ENCODE measurements at places on chromosomes 3 and 15.

DNA sequence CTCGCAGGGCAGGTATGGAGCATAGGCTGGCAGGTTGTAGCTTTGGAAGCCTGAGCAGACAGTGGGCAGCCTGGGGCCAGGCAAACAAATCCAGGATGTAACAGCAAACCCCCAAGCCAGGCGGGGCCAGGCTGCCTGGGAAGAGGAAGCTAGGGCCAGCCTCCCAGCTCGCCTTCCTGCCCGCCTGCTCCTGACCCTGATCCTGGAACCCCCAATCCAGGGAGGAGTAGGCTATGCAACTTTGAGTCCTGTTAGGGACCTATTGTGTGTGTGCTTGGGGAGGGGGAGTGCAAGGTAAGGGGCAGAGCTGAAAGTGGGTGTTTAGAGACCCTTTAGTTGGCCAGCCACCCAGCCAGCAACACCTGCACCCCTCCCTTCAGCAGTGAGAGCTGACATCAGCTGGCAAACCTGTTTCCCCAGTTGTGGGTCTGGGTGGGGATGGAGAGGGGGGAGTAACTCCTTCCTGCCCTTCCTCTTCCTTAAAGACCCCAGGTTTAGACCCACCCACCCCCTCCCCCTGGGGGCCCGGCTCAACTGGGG is 2.5 kb downstream of the NBEAL2 start:
- H3K27ac ChIP-seq, result no peak overlapping the region
- no peaks in the 10 kb centered on the region for H3K36me3 ChIP-seq
- no peak for DNase-seq
- peak overlapping the region; percentile 17 for H3K4me3 ChIP-seq
- no peaks in the 10 kb centered on the region for H3K27me3 ChIP-seq

- no peak overlapping the region for H3K27ac ChIP-seq
- no peaks in the 10 kb centered on the region for H3K36me3 ChIP-seq
- DNase-seq, result peak; percentile 62
- no peaks in the 10 kb centered on the region for H3K27me3 ChIP-seq
These were observed 205.7 kb upstream of the ZPLD1 start for GRCh38 chr3:102229062-102229655.

- no peak overlapping the region for H3K27ac ChIP-seq
- no peaks in the 10 kb centered on the region for H3K4me1 ChIP-seq
- H3K4me3 ChIP-seq, result no peak overlapping the region
These were observed 377.5 kb downstream of the EDEM1 start for GRCh38 chr3:5565026-5565425.

DNA sequence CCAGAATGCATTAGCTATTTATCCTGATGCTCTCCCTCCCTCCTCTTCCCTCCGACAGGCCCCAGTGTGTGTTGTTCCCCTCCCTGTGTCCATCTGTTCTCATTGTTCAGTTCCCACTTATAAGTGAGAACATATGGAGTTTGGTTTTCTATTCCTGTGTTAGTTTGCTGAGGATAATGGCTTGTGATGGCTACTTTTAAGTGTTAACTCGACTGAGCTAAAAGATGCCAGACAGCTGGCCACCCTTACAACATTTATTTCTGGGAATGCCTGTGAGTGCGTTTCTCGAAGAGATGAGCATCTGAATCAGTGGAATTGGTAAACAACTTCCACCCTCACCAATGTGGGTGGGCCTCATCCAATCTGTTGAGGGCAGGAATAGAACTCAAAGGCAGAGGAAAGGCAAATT is 24.7 kb upstream of the TM2D3 start:
- no peak overlapping the region for H3K27ac ChIP-seq
- no peak for DNase-seq

GRCh38 chr15:81642451-81642990 is 268.5 kb upstream of the TMC3 start:
- H3K27ac ChIP-seq, result no peak overlapping the region
- no peaks in the 10 kb centered on the region for H3K4me1 ChIP-seq
- no peak for DNase-seq
- no peaks in the 10 kb centered on the region for H3K36me3 ChIP-seq
- H3K27me3 ChIP-seq, result no peaks in the 10 kb centered on the region
- no peak overlapping the region for H3K4me3 ChIP-seq

GRCh38 chr3:183261151-183261724 is 8.2 kb downstream of the B3GNT5 start:
- no peaks in the 10 kb centered on the region for H3K36me3 ChIP-seq
- no peak overlapping the region for H3K27ac ChIP-seq
- H3K27me3 ChIP-seq, result no peaks in the 10 kb centered on the region
- H3K4me1 ChIP-seq, result no peaks in the 10 kb centered on the region
- DNase-seq, result no peak

GRCh38 chr15:80699981-80700380 is 4.9 kb downstream of the ABHD17C start:
- no peak for DNase-seq
- no peak overlapping the region for H3K4me3 ChIP-seq
- H3K4me1 ChIP-seq, result peaks cover 8% of the 10 kb centered on the region
- no peaks in the 10 kb centered on the region for H3K36me3 ChIP-seq

DNA sequence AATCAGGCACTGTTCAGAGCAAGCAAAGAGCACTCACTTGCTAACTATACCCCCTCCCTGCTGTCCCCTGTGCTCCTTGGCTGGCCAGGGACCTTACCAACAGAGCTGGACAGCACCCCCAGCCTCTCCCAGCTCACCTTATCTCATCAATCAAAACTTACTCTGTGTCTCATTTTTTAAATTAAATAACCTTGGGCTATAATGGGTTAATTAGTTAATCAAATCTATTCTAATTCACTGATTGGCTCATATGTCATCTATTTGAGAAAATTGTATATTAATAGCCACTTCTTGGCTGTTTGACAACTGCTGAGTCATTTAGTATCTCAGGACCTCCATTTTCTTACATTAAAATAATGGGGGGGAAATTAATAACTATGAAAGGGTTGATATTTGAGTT is 22.9 kb downstream of the IL5RA start:
- no peaks in the 10 kb centered on the region for H3K4me1 ChIP-seq
- no peaks in the 10 kb centered on the region for H3K36me3 ChIP-seq
- no peak for DNase-seq
- H3K27me3 ChIP-seq, result no peaks in the 10 kb centered on the region
- no peak overlapping the region for H3K27ac ChIP-seq

GRCh38 chr15:78739996-78740903 is 71.0 kb downstream of the ADAMTS7 start:
- H3K4me1 ChIP-seq, result no peaks in the 10 kb centered on the region
- no peaks in the 10 kb centered on the region for H3K36me3 ChIP-seq
- no peak overlapping the region for H3K27ac ChIP-seq
- peak; percentile 21 for DNase-seq

GRCh38 chr3:189839576-189839975 is 208.4 kb downstream of the TP63 start:
- no peak overlapping the region for H3K27ac ChIP-seq
- no peaks in the 10 kb centered on the region for H3K36me3 ChIP-seq
- H3K4me3 ChIP-seq, result no peak overlapping the region
- DNase-seq, result no peak

DNA sequence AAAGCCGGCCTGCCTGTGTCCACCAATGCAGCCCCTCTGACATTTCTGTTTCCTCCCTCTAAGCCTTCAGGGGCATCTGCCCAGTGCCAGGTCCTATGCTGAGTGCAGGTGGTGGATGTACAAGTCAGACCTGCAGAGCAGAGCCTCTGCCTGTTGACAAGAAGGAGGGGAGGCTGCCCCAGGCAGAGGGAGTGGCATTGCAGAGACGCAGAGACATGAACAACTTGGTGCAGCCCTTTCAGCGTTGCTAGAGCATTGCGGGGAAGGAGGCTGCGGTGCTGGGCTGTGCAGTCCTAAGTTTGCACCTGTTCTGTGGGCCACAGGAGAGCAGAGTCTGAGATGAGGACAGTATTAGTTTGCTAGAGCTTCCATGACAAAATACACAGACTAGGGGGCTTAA is 65.2 kb downstream of the LSM3 start:
- no peak overlapping the region for H3K27ac ChIP-seq
- H3K36me3 ChIP-seq, result no peaks in the 10 kb centered on the region
- H3K4me1 ChIP-seq, result no peaks in the 10 kb centered on the region
- no peaks in the 10 kb centered on the region for H3K27me3 ChIP-seq
- no peak overlapping the region for H3K4me3 ChIP-seq
- DNase-seq, result no peak

DNA sequence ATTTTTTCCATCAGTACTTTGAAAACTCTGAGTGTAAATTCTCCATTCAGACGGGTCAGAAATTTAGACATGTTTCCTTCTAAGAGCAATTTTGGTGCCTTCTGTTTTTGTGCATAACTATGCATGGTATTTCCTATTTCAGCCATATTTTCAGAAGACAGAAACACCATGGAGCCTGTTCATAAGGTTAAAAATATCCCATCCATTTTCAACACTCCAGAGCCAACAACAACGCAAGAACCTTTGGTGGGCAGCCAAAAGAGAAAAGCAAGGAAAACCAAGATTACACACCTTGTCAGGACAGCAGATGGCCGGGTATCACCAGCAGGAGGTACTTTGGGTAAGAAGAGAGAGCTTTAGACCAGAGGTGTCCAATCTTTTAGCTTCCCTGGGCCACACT is 275.6 kb downstream of the BBX start:
- H3K36me3 ChIP-seq, result peaks cover 6% of the 10 kb centered on the region
- H3K27me3 ChIP-seq, result no peaks in the 10 kb centered on the region
- no peak for DNase-seq
- peaks cover 6% of the 10 kb centered on the region for H3K4me1 ChIP-seq
- H3K27ac ChIP-seq, result no peak overlapping the region

DNA sequence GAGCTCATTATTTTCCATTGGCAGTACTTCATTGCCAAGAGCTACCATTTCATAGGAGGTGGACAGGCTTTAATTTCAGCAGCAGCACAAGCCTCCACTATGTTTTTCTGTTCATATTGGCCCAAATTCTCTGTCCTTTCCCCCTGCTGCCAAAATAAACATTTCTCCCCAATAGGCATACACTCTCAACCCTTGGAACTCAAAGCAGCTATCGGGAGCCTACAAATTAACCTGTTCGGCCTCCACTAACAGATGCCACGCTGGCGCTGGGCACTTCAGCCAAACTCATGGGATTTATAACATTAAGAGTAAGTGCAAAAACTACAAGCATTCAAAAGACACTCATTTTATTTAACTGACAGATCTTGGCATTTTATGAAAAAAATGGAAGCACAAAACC is 95.7 kb downstream of the NSUN3 start:
- no peaks in the 10 kb centered on the region for H3K4me1 ChIP-seq
- H3K27me3 ChIP-seq, result no peaks in the 10 kb centered on the region
- DNase-seq, result no peak
- no peak overlapping the region for H3K4me3 ChIP-seq

DNA sequence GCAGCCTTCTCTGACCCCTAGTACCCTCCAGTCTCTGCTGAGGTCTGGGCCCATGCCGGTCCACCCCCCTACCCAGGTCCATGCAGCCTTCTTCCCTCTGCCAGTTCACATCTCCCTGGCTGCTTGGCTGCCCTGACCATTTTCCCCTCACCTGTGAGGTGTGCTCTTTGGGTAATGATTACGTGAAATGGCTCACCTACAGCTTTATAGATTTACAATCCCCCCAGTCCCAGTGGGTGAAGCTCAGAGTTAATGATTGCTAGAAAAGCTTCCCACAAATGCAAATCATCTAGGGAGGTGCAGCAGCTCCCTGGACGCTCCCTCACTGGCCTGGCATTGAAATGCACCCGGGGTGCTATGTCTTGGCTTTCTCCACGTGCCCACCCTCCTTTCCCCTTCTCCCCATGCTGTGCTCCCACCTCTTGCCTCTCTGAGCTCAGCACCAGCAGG is 18.7 kb downstream of the PAQR5 start:
- H3K27me3 ChIP-seq, result no peaks in the 10 kb centered on the region
- no peak overlapping the region for H3K4me3 ChIP-seq
- H3K4me1 ChIP-seq, result no peaks in the 10 kb centered on the region
- H3K36me3 ChIP-seq, result no peaks in the 10 kb centered on the region
- DNase-seq, result no peak

DNA sequence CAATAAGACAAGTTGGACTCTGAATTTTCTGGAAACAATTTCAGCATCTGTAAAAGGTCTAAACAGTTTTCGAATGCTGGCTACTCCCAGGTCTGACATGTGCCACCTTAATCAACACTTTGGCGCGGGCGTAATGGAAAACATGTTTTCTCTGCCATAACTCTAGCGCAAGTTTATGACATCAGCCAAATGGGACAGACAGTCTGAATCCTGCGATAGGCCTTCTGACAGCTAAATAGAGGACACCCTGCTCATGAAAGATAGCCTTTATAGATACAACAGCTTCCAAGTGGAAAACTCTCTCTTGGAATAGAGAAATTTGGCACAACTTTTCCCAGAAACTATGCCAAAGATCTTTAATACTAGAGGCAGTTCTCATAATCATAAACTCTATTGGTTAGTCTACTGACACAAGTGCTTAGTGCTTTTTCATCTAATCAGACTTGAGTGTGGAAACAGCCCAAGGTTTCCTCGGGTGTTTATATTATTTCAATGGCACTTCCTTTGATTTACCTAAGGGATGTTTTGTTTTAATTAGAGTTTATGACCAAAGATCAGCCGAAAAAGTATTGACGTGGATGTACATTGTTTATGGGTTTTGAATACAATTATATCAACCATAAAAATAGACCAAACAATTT is 120.1 kb upstream of the DPH6 start:
- no peak for DNase-seq
- H3K36me3 ChIP-seq, result no peaks in the 10 kb centered on the region
- no peak overlapping the region for H3K27ac ChIP-seq
- no peaks in the 10 kb centered on the region for H3K4me1 ChIP-seq

DNA sequence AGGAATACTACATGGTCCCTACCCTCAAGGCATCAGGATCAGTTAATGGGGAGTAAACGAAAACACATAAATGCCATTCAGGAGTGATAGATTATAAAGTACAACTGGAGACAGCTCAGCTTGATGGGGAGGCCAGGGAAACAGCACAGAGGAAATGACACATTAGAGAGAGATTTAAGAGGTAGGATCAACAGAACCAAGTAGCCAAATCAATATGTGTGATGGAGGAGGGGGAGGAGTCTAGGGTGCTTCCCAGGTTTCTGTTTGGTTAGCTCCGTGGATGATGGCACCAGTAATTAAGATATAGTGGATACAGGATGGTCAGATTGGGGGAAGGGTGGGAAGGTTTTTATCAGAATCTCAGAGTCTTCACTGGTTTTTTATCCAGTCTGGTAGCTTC is 229.5 kb upstream of the ROPN1 start:
- no peak for DNase-seq
- H3K4me1 ChIP-seq, result no peaks in the 10 kb centered on the region
- no peaks in the 10 kb centered on the region for H3K27me3 ChIP-seq
- no peak overlapping the region for H3K27ac ChIP-seq
- no peaks in the 10 kb centered on the region for H3K36me3 ChIP-seq
- H3K4me3 ChIP-seq, result no peak overlapping the region

GRCh38 chr15:39939487-39940452 is 5.9 kb downstream of the EIF2AK4 start:
- H3K36me3 ChIP-seq, result peaks cover 11% of the 10 kb centered on the region
- H3K4me3 ChIP-seq, result no peak overlapping the region
- peaks cover 10% of the 10 kb centered on the region for H3K4me1 ChIP-seq
- H3K27ac ChIP-seq, result no peak overlapping the region

Data from naive thymus-derived CD4-positive, alpha-beta T cell (primary cell).